ENCODE measurements at places on chromosomes 1 and 21.

DNA sequence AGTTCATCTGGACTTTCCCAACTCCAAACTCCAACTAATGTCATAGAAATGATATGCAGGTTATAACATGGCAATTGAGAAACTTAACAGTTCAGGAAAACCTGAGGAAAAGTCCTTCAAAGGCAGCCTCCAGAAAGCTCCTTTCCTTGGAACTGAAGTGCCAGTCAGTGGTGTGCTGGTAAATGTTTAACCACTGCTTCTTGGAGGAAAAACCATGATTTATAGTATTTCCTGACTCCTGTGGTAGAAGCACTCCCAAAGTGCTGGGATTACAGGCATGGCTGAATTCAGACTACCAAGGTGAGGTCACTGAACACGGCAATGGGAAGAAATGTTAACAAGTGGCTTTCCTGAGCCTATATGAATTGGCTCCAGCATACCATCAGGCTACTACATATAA lies 26.7 kb upstream of the ZNHIT6 start:
- no peak for DNase-seq

DNA sequence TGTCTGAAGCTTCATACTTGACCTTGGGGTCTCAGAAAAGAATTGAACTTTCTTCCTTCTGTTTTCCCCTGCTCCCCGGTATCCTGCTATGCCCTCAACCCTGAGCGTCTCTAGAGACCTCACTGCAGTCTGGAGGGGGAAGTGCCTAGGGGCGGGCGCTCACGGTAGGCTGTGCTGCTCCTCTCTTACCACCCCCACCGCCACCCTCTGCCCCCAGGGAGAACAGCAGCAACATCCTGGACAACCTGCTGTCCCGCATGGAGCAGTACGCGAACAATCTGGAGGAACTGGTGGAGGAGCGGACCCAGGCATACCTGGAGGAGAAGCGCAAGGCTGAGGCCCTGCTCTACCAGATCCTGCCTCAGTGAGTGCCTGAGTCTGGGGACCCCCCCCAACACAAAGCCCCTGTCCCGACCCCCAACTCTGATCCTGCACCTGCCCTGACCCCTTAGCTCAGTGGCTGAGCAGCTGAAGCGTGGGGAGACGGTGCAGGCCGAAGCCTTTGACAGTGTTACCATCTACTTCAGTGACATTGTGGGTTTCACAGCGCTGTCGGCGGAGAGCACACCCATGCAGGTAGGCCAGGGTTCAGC lies 10.3 kb downstream of the NPR1 start:
- no peak for DNase-seq

DNA sequence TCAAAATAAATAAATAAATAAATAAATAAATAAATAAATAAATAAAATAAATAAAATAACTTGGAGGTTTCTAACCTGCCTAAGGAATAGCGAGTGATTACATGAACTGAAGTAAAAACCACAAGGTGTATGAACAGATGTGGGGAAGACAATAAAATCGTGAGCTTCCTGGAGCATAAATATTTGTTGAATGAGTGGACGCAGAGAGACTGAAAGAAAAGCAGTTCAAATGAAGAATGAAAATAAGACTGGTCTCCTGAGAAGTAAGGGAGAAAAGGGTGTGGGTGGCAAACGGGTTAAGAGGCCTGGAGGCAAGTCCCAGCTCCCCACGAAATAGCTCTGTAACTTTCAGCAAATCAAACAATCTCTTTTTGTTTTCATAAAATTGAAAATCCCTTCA lies 33.6 kb downstream of the CHML start:
- no peak for DNase-seq

DNA sequence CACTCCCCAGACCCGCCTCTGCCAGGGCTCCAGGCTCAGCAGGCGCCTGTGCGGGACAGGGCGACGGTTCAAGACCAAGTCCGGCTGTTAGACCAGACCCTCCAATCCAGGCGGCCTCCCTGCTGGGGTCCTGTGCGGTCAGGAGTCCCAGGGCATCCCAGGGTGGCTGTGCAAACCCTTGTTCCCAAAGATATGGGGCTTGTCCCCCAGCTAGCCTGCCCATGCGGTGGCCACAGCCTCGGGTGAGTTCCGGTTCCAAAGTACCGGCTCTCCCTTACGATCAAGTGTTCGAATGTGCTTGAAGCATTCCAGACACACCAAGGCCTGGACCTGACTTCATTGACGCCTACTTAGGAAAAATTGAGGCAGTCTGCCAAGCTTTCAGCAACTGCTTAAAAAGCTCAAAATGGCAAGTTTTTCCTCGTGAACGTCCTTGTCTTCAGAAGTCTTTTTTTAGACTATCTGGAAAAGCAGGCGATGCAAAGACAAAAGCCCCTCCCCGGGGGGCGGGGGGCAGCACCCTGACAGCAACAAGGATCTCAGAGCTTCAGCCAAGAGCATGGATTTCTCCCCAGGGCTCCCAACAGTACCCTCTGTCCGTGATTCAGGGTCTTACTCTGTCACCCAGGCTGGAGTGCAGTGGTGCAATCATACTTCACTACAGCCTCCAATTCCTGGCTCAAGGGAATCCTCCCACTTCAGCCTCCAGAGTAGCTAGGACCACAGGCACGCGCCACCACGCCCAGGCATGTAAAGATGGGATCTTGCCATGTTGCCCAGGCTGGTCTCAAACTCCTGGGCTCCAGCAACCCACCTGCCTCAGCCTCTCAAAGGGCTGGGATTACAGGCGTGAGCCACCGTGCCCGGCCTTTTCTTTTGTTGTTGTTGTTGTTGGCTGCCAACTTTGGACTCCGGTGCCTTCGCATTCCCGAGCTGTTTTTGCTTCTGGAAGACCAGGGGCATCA lies 2.3 kb downstream of the FAAP20 start:
- DNase-seq, result no peak

DNA sequence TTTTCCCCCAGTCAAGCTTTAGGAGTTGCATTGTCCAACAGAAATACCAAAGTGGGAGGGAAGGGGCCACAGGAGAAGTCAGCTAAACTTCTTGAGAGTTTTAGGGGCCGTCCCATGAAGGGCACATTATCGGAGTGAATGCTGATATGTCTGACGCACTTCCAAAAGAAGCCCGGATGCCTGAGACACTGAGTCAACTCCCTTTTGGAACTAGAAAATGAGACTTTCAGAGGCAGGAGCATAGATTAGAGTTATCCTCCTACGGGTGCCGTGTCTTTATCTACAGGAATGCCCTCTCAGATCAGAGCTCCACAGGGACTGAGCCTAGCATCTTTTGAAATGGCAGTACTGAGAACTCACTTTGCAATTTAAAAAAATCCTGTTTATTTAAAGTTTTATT lies 13.1 kb downstream of the ACTN2 start:
- DNase-seq, result no peak

- no peak for DNase-seq
Measured at GRCh38 chr1:242523719-242524570, 552 bp downstream of the PLD5 start.
